ENCODE measurements at places on chromosomes 3 and 15. TPM values are rescaled to one million over a fixed set of nuclear protein-coding genes. Genes with fewer than 3 reads are reported as not detected.

GRCh38 chr3:140128631-140129030 is 193.6 kb downstream of the CLSTN2 start:
- H3K36me3 ChIP-seq = no peaks in the 10 kb centered on the region
- no peaks in the 10 kb centered on the region for H3K4me1 ChIP-seq

DNA sequence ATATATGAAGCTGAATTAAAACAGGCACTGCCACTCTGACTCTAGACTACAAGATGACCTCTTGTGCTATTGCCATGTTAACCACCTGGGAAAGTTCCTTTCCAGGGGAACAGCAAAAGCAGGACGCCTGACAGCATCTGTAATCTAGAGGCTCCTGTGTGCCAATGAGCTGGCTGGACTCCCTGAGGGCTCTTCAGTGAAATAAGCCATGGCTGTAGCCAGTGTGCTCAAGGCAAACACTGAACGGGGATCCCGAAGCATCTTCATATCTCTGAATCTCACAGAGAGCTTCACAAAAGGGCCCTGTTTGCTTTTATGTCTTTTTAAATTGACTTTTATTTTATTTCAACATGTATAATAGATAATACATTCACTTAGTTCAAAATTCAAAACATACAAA is 57.2 kb downstream of the BFSP2 start:
- no peak for DNase-seq
- no peaks in the 10 kb centered on the region for H3K36me3 ChIP-seq
- no peak overlapping the region for H3K4me3 ChIP-seq
- no peaks in the 10 kb centered on the region for H3K27me3 ChIP-seq
- no peaks in the 10 kb centered on the region for H3K4me1 ChIP-seq

DNA sequence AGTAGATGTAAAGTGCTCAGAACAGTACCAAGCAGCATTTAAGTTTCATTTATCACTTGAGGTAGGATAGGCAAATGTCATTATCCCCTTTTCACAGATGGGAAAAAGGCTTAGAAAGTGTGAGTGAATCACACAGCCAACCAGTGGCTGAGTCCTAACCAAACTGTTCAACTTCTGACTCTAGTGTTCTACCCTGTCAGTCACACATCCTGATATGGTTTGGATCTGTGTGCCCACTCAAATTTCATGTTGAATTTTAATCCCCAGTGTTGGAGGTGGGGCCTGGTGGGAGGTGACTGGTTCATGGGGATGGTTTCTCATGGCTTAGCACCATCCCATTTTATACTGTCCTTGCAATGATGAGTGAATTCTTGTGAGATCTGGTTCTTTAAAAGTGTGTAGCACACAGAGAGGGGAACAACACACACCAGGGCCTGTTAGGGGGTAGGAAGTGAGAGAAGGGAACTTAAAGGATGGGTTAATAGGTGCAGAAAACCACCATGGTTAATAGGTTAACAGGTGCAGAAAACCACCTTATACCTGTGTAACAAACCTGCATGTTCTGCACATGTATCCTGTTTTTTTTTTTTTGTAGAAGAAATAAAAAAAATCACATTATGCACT is 304.7 kb downstream of the SUCLG2 start:
- H3K4me3 ChIP-seq = no peak overlapping the region
- DNase-seq = no peak
- H3K27me3 ChIP-seq = no peaks in the 10 kb centered on the region
- H3K36me3 ChIP-seq = no peaks in the 10 kb centered on the region
- H3K4me1 ChIP-seq = no peaks in the 10 kb centered on the region

GRCh38 chr15:93109336-93110102 is 20.5 kb upstream of the RGMA start:
- no peak for DNase-seq
- H3K4me3 ChIP-seq = no peak overlapping the region
- no peaks in the 10 kb centered on the region for H3K4me1 ChIP-seq
- H3K36me3 ChIP-seq = no peaks in the 10 kb centered on the region

DNA sequence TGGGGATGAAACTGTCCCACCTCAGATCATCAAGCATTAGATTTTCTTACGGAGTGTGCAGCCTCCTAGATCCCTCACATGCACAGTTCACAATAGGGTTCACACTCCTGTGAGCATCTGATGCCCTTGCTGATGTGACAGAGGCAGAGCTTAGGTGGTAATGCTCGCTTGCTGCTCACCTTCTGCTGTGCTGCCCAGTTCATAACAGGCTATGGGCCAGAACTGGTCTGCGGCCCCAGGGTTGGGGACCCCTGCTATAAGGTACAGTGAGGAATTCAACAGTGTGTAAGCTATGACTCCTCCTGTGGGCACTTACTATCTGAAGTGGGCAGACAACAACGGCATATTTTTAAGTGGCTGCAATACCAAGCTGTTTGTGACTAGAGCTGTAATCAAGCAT is 187.9 kb upstream of the BHLHE40 start:
- no peaks in the 10 kb centered on the region for H3K4me1 ChIP-seq
- H3K27ac ChIP-seq = no peak overlapping the region
- no peaks in the 10 kb centered on the region for H3K27me3 ChIP-seq

- H3K4me3 ChIP-seq = no peak overlapping the region
- peak; percentile 52 for DNase-seq
- H3K4me1 ChIP-seq = no peaks in the 10 kb centered on the region
- H3K27ac ChIP-seq = no peak overlapping the region
- no peaks in the 10 kb centered on the region for H3K27me3 ChIP-seq
- no peaks in the 10 kb centered on the region for H3K36me3 ChIP-seq
These were observed 394.5 kb upstream of the RARB start for GRCh38 chr3:25033407-25034029.

GRCh38 chr15:69080295-69081248 is 66.1 kb downstream of the NOX5 start:
- H3K36me3 ChIP-seq = no peaks in the 10 kb centered on the region
- no peaks in the 10 kb centered on the region for H3K27me3 ChIP-seq
- H3K4me3 ChIP-seq = no peak overlapping the region
- no peak for DNase-seq
- peaks cover 6% of the 10 kb centered on the region for H3K4me1 ChIP-seq

DNA sequence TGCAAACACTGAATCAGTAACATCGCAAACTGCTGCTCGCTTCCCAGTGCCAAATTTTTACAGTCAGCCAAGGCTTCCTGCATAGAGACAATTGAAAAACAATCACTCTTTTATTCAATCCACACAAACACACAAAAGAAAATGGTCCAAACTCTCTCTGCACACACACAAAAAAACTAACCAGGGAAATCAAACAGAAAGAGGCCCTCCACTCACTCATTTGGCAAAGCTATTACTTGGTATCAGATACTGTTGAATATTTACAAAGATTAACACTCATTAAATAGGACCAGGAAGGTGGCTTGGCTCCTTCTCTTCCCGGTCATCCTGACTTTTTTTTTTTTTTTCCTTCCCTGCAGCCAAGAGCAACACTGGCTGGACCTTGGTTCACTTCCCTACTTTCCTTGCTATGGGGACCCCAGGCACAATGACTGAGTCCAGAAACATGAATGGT is 62.4 kb upstream of the SPATA12 start:
- no peaks in the 10 kb centered on the region for H3K36me3 ChIP-seq
- no peak overlapping the region for H3K4me3 ChIP-seq
- H3K27me3 ChIP-seq = no peaks in the 10 kb centered on the region
- H3K27ac ChIP-seq = peak overlapping the region; percentile 73
- peaks cover 4% of the 10 kb centered on the region for H3K4me1 ChIP-seq

- H3K4me3 ChIP-seq = no peak overlapping the region
- no peaks in the 10 kb centered on the region for H3K27me3 ChIP-seq
- no peak for DNase-seq
These were observed 105.0 kb downstream of the FOXP1 start for GRCh38 chr3:71478568-71478967.

DNA sequence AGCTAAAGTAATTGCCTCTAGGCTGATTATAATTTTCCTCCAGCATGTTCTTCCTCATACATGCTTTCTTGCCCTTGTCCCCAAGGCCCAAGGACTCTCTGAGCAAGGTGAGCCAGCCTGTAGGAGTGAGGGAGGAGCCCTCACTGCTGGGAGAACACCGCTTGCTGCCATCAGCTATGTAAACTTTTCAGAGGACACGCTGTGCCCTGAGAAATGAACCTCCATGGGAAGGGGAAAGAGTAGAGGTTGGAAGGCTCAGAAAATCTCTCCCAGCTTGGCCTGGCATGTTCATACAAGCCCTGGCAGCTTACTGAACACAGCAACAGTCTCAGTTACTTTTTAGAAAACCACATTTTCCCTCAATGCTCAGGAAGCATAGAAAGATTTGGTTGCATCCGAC is 103.0 kb upstream of the SLC24A5 start:
- H3K27me3 ChIP-seq = no peaks in the 10 kb centered on the region
- no peak for DNase-seq
- H3K4me3 ChIP-seq = no peak overlapping the region
- no peaks in the 10 kb centered on the region for H3K36me3 ChIP-seq
- no peak overlapping the region for H3K27ac ChIP-seq

DNA sequence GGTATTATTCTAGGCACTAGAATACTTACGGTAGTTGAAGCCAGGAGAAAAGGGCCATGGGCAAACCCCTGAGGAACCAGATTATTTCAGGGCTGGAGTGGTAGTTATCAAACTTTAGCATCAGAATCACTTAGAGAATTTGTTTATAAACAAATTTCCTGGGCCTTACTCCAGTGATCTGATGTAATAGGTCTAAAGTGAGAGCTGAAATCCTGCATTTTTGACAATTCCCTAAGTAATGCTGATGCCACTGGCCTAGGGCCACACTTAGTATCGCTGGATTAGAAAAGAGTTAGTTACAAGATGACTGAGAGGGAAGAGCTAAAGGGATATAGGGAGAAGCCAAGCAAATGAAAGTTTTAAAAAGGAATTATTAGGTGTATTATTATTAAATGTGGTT is 412.5 kb upstream of the THRB start:
- peaks cover 3% of the 10 kb centered on the region for H3K27me3 ChIP-seq
- no peak overlapping the region for H3K4me3 ChIP-seq
- H3K27ac ChIP-seq = no peak overlapping the region
- H3K36me3 ChIP-seq = no peaks in the 10 kb centered on the region
- no peak for DNase-seq

DNA sequence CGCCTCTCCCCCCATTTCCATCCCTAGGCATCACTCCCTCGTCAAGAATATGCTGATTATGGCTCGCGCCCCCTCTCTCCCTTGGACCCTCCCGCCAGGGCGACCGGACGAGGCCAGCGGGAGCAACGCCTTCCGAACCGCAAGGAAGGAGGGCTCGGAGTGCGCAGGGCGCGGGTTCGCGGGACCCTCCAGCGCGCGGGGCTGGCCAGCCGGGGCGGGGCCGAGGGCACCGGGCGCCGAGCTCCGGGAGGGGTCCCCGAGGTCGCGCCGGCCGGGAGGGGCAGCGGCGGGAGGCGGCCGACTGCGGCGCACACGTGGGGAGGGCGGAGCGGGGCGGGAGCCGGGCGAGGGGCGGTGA is 483 bp downstream of the EHD4 start:
- no peaks in the 10 kb centered on the region for H3K4me1 ChIP-seq
- no peaks in the 10 kb centered on the region for H3K27me3 ChIP-seq
- peak overlapping the region; percentile 79 for H3K4me3 ChIP-seq
- H3K36me3 ChIP-seq = no peaks in the 10 kb centered on the region

- H3K4me3 ChIP-seq = no peak overlapping the region
- no peaks in the 10 kb centered on the region for H3K4me1 ChIP-seq
- no peaks in the 10 kb centered on the region for H3K27me3 ChIP-seq
- H3K36me3 ChIP-seq = no peaks in the 10 kb centered on the region
- H3K27ac ChIP-seq = no peak overlapping the region
These were observed 2.9 kb downstream of the NCEH1 start for GRCh38 chr3:172707967-172708366.

- H3K4me3 ChIP-seq = no peak overlapping the region
- H3K27ac ChIP-seq = no peak overlapping the region
- H3K4me1 ChIP-seq = no peaks in the 10 kb centered on the region
- no peak for DNase-seq
- H3K36me3 ChIP-seq = no peaks in the 10 kb centered on the region
These were observed 348.8 kb upstream of the DCBLD2 start for GRCh38 chr3:99250272-99250671.

DNA sequence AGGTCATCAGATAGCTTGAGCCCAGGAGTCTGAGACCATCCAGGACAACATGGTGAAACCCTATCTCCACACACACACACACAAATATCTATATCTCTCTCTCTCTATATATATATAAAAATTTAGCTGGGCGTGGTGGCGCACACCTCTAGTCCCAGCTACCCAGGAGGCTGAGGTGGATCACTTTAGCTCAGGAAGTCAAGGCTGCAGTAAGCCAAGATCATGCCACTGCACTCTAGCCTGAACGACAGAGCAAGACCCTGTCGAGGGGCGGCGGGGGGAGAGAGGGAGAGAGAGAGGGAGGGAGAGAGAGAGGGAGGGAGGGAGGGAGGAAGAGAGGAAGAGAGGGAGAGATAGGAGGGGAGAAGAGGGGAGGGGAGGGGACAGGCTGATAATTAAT is 28.0 kb downstream of the PLA2G4F start:
- no peak for DNase-seq
- H3K4me3 ChIP-seq = no peak overlapping the region
- no peaks in the 10 kb centered on the region for H3K27me3 ChIP-seq
- H3K4me1 ChIP-seq = no peaks in the 10 kb centered on the region

DNA sequence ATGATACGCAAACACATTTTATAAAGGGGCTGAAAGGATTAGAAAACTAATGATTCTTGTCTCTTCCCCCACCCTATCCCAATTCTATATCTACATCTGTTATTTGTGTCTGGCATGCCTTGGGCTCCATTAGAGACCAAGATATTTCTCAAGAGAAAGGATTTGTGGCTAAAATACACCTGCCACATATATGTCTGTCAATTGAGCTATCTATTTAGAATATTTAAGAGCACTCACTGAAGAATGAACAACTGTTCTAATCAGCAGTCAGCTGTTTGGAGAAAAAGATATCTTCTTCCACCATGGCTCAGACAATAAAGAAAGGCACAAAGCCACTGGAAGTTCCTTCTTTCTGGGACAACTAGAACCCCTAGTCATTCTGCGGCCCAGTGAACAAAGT is 61.7 kb upstream of the LRRN1 start:
- H3K4me1 ChIP-seq = no peaks in the 10 kb centered on the region
- DNase-seq = no peak
- no peak overlapping the region for H3K4me3 ChIP-seq
- H3K27me3 ChIP-seq = no peaks in the 10 kb centered on the region

DNA sequence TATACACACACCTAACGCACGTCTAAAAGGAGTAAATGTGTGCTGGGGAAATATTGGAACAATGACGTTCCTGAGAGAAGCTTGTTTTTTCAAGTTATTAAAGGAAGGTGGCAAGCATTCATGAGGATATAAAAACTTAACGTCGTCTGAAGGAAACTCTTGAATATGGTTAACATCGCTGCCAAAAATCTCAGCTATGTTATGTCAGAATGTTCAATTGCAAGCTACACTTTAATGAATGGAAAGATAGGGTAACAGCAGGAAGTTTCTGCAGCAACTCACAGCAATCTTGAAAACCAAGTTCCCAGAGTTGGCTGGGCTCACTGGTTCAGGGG is 54.3 kb upstream of the MEF2A start:
- no peak overlapping the region for H3K27ac ChIP-seq
- H3K27me3 ChIP-seq = no peaks in the 10 kb centered on the region
- H3K36me3 ChIP-seq = no peaks in the 10 kb centered on the region
- H3K4me1 ChIP-seq = no peaks in the 10 kb centered on the region
- no peak for DNase-seq
- no peak overlapping the region for H3K4me3 ChIP-seq

- no peak overlapping the region for H3K27ac ChIP-seq
- H3K27me3 ChIP-seq = no peaks in the 10 kb centered on the region
- no peaks in the 10 kb centered on the region for H3K36me3 ChIP-seq
- no peak for DNase-seq
- H3K4me3 ChIP-seq = no peak overlapping the region
- no peaks in the 10 kb centered on the region for H3K4me1 ChIP-seq
These were observed 462.2 kb downstream of the NSUN3 start for GRCh38 chr3:94525043-94525442.

GATA2 gene
- 13.5 TPM for total RNA-seq

FAN1 gene
- total RNA-seq = 10.8 TPM

HYPK gene
- total RNA-seq = 5.5 TPM

SERINC4 gene
- total RNA-seq = 0.14 TPM

FAM227B gene
- 6.2 TPM for total RNA-seq

CADM2 gene
- total RNA-seq = 0.47 TPM

NANOGP8 gene
- total RNA-seq = not detected

H1-8 gene
- not detected for total RNA-seq

All from pancreas (tissue), 10 donors.